ENCODE measurements at places on chromosomes 1 and 21. TPM values are rescaled to one million over a fixed set of nuclear protein-coding genes. Genes with fewer than 3 reads are reported as not detected.

Gene TTC22
- total RNA-seq: not detected

Gene CNTN2
- total RNA-seq: not detected

Gene OR2T29
- total RNA-seq: not detected

Gene S100A10
- 213 TPM for total RNA-seq

Gene SPATA46
- not detected for total RNA-seq

Gene RIPPLY3
- total RNA-seq: 0.16 TPM

Gene ZNF648
- total RNA-seq: not detected

Gene IQGAP3
- total RNA-seq: 20.7 TPM

Gene GJA8
- total RNA-seq: not detected

Gene LCE1C
- total RNA-seq: not detected

Gene AMY1C
- not detected for total RNA-seq

Gene LMOD1
- 0.03 TPM for total RNA-seq

Gene CFHR1
- total RNA-seq: not detected

Gene OR2T33
- not detected for total RNA-seq

Gene BRDT
- total RNA-seq: not detected

Gene COL6A2
- 1,198 TPM for total RNA-seq

Gene OR10K1
- not detected for total RNA-seq

Gene KCNK1
- 0.53 TPM for total RNA-seq

Gene IL24
- not detected for total RNA-seq

Gene KCND3
- 0.07 TPM for total RNA-seq

Gene TSPEAR
- not detected for total RNA-seq

Gene SLC30A10
- total RNA-seq: 2.1 TPM

All from MG63 (cell line).